ENCODE measurements at places on chromosomes 12 and 14. TPM values are rescaled to one million over a fixed set of nuclear protein-coding genes. Genes with fewer than 3 reads are reported as not detected.

DNA sequence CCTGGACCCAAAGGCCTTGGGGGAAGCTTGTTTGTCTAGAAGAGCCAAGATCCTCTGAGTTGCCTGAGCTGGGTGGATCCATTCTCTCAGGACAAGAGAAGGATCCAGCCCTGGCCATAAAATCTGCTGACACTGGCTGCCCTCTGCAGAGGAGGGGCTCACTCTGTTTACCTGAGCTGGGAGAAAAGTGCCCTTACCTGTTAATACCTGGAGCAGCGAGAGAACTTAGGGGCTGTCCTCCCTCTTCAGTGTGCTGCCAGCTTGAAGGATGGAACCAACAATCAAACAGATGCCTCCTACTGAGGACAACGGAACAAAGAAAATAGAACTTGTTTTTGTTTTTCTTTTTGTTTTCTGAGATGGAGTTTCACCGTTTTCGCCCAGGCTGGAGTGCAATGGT is 7.3 kb upstream of the KRT7 start:
- DNase-seq: peak; percentile 56

PYGL gene
- 17.8 TPM for total RNA-seq

OVCH1 gene
- total RNA-seq: 3.0 TPM

DNA sequence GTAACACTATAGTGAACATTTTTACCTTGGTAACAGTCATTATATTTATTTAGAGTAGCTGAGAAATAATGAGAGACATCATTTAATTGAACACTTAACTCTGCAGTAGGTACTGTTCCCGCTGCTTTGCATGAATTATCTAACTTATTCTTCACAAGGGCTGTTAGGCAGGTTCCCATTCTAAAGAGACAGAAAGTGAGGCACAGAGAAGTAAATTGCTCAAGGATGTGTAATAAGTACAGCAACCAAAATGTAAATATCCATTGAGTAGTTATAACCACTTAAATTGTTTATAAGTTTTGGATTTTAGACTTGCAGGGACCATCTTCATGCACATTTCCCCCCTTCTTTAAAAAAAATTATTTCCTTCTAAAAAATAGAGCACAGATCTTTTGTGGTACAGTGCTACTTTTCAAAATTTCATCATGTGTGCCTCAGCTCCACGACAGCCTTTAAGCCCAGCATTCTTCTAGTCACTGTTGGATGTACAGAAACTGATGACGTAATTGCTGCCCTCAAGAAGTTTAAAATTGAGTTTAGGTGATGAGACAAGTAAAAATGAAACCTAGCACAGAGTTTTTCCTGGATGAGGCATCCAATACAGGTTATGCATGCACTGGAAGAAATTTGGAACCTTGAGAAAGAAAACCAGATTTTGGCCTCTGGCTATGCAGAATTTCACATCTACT is 6.0 kb upstream of the MANSC4 start:
- DNase-seq: no peak

- DNase-seq: no peak
Observed at GRCh38 chr12:52313926-52314325, 7.3 kb downstream of the KRT83 start.

Data from thyroid gland (tissue), 4 donors.